Pericardium fibroblast (primary cell): ENCODE measurements at places on chromosomes 3 and 15. TPM values are rescaled to one million over a fixed set of nuclear protein-coding genes. Genes with fewer than 3 reads are reported as not detected.

ADCY5 gene
- 0.70 TPM in 1 of 2 replicates, not detected in the other for total RNA-seq

TPRG1 gene
- 0.47 and 1.4 TPM in 2 replicates for total RNA-seq

AMT gene
- total RNA-seq = 1.4 and 2.6 TPM in 2 replicates

NME9 gene
- total RNA-seq = 0.09 TPM in 1 of 2 replicates, not detected in the other

BOC gene
- 13.2 and 49.4 TPM in 2 replicates for total RNA-seq

LRTM1 gene
- total RNA-seq = not detected in 2 replicates

WNT5A gene
- 13.1 and 52.7 TPM in 2 replicates for total RNA-seq

BUB1B gene
- 0.43 and 1.4 TPM in 2 replicates for total RNA-seq

NRG4 gene
- under 0.01 TPM in 1 of 2 replicates, not detected in the other for total RNA-seq
